ENCODE measurements at places on chromosomes 6 and 20.

GRCh38 chr6:133166766-133167165 is 74.4 kb upstream of the EYA4 start:
- DNase-seq: no peak

DNA sequence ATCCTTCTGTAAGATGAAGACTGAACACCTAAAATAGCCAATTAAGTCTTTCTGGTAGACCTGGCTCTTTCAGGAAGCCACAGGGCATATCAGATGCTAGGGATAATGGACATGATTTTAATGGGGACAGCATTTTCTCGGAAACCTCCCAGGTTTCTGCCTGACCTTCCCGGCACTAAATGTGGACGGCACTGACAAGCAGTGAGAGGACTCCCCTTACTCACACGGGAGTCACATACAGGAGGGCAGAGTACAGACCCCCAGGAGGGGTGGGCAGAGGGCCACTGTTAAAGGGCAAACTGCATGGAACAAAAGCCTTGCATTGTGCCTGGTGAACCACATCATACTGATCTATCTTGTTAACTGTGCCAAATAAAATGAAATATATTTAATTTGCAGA is 19.9 kb downstream of the PSMG4 start:
- DNase-seq: no peak

GRCh38 chr6:30617565-30618269 is at the start of gene MRPS18B:
MRPS18B (plus strand) TSS chr6:30617840; CDS start chr6:30617866, 26 bp downstream.
- DNase-seq: no peak

DNA sequence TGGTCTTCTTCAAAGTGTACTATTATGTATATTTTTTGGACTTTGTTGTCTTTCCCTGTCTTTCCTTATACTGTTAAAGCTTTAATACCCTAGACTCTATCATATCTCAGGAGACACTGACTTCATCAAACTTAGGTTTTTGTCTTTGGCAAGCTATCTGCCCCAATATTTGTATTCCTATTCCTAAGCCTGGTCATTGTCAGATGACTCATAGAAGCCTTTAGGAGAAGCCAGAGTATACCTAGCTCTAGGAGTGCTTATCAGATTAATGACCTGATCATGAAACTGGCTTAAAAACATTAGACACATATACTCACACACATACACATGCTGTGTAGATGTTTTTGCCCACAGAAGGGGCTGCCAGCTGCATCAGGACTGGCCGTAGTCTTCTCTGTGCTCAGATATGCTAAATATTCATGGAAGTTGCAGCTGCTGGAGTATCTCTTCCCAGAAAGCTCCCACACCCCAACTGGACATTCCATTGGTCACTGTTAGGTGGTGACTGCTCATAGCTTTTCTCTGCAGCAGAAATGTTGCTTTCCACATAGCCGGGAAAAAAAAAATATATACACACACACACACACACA is 102.0 kb downstream of the ANKS1A start:
- DNase-seq: no peak

- no peak for DNase-seq
Measured at GRCh38 chr6:49855221-49855620, 11.1 kb downstream of the CRISP1 start.

- no peak for DNase-seq
Measured at GRCh38 chr6:1624851-1625781, 15.4 kb downstream of the FOXC1 start.
